ENCODE measurements at places on chromosomes 11 and 22. TPM values are rescaled to one million over a fixed set of nuclear protein-coding genes. Genes with fewer than 3 reads are reported as not detected.

DNA sequence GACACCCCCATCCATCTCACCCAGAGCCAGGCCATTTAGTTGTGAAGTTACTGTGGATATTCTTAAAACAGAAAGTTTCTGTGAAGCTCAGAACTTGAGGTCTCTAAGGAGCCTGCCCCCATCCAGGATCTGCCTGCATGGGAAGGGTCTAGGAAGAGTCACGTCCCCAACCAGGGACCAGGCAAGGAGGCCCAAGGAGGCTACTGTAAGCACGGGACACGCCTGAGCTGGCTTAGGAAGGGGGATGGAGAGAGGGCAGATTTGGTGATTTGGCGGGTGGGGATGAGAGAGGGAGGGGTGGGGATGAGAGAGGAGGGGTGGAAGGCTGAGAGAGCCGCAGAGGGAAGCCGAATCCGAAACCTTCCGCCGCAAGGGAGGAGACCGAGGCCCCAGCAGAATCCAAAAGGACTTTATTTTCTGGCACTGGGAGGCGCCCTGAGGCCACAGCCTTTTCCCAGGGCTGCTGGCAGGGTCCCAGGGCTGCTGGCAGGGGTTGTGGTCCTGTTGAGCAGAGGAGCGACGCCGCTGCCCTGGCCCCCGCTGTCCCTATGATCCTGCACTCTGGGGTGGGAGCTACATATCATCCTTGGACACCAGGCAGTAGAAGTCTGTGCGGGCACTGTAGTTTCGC, 9.4 kb downstream of the SIGIRR start:
- no peak for DNase-seq

Gene SAA4
- not detected for total RNA-seq

- DNase-seq: no peak
Observed at GRCh38 chr11:34343153-34343552, 14.7 kb downstream of the ABTB2 start.

Gene JOSD1
- 16.1 TPM for total RNA-seq

DNA sequence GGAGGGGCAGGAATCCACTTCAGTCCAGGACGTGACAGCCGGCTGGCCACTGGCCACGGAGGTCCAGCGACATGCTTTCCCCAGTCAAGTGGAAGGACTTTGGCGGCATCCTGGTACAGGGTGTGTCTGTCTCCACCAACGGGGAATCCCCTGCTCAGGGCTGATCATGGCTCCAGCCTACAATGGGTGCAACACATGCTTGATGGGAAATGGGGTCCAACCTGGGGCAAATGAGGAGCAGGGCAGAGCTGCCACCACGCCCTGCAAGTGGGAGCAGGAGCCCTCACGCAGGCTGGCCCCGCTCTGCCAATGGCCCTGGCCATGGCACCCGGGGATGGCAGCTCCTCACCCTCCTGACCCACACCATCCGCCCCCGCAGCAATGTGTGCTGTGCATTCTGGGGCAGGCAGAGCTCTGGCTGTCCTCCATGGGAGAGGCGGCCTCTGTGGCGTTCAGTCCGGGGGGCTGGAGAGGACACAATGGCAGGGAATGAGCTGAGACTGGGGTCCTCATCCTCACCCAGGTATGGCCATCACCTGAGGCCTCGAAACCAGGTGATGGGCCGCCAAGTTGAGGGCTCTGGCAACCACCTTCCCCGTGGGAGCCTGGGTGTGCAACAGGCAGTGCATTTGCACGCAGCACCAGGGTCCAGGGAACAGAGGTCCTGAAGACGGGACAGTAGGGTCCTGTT, 5.8 kb upstream of the SEPTIN5 start:
- DNase-seq: no peak

Gene SPDYC
- not detected for total RNA-seq

- no peak for DNase-seq
Observed at GRCh38 chr11:18615628-18616392, 16.2 kb downstream of the MISFA start.
